ENCODE measurements at places on chromosomes 1 and 21.

DNA sequence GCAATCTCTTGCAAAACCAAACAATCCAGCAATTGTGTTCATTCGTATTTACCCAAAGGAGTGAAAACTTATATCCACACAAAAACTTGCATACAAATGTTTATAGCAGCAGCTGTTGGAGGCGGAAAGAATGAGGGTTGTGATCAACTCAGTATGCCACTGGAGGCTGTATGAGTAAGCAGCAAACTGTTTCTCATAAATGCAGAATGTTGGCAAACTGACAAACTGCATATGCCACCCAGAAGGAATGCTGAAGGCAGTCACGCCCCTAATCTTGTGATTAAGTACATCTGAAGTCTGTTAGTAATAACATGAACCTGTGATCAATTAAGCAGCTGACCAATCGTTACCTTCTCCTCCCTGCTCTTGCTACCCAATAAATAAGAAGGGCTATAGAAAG is 60.5 kb upstream of the CR2 start:
- DNase-seq = no peak

DNA sequence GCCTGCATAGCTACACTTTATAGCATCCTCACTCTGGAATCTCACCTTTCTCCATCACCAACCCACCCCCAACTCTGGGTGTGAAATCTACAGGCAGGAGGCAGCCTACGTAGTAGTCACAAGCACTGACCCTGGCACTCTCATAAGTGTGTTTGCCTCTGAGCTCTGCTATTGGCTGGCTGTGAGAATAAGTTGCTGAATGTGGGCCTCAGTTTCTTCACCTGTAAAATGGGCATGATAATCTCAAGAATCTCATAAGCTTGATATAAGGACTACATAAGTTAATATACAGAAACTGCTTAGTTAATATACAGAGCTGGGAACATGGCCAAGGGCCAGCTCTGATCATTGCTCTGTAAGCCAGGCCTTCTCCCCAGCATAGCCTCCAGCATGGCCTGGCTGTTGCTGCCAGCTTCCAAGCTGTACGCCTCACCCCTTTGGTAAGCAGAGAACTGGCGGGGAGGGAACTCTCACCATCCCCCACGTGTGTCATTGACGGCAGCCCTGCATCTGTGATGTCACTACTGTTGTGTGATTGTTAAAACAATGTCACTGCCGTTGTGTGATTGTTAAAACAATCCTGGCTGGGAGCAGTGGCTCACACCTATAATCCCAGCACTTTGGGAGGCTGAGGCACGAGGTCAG is 53.3 kb downstream of the SYF2 start:
- DNase-seq = no peak

- DNase-seq = no peak
Measured at GRCh38 chr1:71522721-71523120, 441.9 kb upstream of the ZRANB2 start.

GRCh38 chr1:172266528-172267174 is 153.8 kb upstream of the C1orf105 start:
- no peak for DNase-seq

DNA sequence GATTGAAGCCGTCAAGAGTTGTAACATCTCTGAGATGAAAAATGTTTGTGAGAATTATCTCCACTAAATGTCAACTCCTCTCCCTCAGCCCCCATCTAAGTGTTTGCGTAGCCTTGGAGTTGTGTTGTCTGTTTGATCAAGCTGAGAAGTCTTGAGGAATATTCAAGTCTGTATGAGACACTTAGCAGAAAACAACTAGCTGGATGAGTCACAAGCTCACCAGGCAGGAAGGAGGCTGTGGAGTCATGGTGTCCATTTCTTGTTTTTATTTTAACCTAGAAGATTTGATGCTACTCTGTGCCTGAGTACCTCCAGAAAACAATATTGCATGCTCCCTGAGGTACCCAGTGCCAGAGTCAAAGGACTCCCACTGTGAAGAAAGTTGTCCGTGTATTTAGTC is 211.6 kb upstream of the PLXNA2 start:
- no peak for DNase-seq

DNA sequence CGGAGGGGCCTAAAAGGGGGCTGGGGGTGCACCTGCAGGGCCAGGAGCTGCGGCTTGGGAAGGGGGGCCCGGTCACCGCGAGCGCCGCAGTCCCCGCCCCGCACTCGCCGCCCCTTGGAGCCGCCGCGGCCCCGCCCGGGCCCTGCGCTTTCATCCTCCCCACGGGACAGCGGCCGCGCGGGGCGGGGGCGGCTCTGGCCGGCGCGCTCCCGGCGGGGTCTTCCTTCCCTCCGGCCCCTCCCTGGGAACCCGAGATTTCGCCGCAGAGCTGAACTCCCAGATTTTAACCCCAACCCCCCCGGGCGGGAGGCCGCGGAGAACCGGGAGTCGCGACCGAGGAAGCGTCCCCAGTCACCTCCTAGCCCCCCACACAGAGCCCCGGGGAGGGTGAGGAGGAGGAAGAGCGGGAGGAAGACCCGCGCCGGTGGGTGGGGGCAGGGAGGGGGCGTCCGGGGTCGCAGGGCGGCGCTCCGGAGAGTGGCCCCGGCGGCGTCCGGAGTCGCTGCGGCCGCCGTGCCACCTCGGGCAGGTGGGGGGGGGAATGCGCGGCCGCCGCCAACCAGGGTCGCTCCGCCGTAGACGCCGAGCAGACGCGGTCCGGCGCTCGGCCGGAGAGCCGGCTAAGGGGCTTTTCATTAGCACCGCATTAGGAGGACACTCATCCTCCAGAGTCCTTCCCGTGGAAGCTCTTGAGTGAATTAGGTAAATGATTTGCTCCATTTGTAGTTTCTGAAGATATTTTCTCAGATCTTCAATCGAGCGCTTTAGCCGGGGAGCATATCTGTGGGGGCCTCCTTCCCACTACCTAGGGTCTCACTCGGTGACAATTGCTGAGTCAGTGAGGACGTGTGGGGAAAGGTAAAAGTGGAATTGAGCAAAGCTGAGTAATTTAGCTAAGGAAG is 31.6 kb upstream of the NFIA start:
- DNase-seq = no peak

DNA sequence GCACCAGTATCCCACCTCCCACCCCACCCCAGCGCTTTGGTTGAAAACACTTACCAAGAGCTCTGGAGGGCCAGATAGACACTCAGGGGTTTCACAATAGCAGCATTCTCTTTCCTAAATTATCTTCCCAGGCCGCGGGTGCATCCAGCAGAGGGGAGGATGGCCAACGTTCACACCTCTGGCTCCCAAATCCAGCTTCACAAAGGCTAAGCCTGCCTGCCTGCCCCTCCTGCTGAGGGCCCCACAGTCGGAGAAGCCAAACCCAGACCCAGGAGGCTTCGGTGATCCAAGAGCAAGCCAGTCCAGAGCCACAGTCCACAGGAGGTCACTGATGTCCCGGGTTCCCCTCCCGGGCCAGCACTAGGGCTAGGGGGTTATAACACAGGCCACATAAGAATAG is 231.9 kb downstream of the TRABD2B start:
- no peak for DNase-seq

DNA sequence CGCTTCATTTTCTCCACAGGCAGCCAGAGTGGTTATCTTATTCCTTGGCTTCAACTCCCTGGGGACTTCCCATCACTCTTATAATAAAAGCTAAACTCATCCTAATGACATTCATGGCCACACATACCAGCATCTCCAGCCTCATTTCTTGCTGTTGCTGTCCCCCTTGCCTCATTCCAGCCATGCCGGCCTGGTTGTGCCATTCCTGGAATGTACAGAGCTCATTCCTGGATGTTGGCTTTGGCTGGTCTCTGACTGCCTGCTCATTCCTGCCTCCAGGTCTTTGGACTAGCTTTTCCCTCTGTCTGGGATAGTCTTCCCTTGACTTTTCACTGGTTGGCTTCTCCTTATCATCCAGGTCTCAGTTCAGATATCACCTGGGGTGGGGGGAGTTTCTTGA is 2.4 kb upstream of the PEF1 start:
- no peak for DNase-seq

- no peak for DNase-seq
Measured at GRCh38 chr1:219120624-219121544, 52.8 kb upstream of the LYPLAL1 start.
